ENCODE measurements at places on chromosomes 12 and 14.

GRCh38 chr12:25332143-25332542 is 81.4 kb upstream of the KRAS start:
- DNase-seq, result no peak

DNA sequence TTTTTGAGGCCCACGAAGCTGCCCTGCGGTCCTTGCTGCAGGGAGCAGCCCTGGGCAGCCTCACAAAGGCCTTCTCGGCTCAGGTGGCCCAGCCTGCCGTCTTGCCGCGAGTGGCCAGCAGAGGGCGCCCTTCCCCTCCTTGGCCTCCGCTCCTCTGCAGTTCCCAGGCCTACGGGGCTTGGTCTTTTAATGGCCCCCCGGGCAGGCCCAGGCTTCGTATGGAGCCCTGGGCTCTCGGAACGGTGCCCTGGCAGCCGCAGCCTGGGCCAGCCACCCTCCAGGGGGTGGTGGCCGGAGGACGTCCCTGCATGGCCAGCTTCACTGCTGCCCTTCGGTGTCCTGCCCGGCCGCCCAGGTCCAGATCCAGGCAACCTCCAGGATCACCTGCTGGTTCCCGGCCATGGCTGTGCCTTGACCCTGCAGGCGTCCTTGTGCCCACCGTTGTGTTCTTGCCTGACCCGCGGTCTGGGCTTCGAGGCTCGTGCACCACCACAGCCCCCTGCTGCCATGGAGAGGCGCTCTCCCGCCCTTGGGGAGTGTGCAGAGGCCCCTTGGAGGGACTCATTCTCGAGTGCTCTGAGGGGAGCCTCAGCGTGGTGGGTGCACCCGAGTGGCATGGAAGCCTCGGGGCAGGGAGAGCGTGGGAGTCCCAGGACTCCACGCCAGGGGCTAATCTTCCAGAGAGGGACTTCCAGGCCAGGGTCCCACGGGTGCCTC is 9.4 kb downstream of the ASPG start:
- peak; percentile 69 for DNase-seq

DNA sequence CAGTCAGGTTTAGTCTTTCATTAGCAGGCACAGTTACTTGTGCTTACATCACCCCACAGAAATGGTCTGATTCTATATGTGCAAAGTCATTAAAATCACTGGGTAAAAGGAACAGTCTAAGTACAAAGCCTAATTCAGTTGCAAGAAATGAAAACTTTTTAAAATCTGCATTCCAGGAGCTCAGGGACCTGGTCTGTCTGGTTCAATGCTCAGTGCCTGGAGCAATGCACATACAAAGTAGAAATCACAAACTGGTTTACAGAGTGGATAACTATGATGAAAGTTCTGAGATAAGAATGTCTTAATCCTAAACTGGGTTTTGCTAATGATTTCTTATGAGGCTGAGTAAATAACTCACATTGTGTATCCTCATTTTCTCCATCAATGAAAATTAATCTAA is 28.7 kb downstream of the LMNTD1 start:
- no peak for DNase-seq

DNA sequence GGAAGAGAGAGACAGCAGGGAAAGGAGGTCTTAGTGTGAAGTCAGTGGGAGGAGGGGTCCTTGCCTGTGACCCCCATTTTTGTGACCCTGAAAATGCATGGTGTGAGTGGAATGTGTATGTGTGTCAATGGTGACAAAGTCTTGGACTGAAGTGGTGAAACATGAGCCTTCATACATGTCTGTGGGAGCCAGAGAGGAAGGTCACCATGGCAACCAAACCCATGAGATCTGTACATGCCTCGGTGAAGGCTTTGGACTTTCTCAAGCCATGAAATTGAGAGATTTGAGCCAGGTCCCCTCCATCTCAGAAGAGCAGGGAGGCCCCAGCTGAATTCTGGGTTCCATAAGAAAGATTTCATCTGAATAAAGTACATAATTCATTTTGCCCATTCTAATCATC is 108.7 kb downstream of the TTC8 start:
- no peak for DNase-seq

DNA sequence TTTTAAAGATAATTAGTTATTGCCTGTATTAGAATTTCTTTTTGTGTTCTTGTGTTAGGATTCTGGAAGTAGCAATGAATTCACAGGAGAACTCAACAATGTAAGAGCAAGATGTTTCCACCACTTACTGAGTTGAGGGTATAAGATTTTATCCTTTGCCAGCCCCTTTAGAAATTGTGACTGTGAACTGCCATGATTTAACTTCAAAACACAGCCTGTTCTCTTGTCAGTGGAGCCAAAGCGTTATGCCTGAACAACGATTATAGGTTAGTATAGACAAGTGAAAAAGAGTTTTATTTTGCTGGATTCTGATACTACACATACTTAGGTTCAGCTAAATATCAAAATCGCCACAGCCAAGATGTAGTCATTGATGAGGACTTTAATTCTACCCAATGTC is 101.6 kb downstream of the CRADD start:
- no peak for DNase-seq

- no peak for DNase-seq
These were observed 1.2 kb upstream of the NEK9 start for GRCh38 chr14:75127903-75128595.

GRCh38 chr12:102916252-102917025 is 605 bp downstream of the PAH start:
- DNase-seq, result no peak

DNA sequence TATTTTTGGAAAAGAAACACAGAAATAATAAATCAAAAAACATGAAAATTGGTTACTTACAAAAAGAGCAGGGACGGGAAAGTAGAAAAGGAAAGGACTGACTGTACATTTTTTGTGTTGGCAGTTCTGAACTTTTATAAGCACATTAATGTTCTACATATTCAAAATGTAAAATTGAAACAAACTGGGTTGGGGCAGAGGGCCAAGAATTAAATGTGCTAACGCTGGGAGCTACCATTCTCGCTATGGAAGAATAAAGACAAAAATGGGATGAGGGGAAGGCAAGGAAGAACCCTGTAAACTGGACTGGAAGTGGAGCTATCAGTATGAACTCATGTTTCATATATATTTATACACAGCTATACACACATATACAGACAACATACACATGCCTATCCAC is 24.5 kb downstream of the ATP2B1 start:
- no peak for DNase-seq

GRCh38 chr12:85803231-85803630 is 33.0 kb downstream of the RASSF9 start:
- DNase-seq, result no peak

DNA sequence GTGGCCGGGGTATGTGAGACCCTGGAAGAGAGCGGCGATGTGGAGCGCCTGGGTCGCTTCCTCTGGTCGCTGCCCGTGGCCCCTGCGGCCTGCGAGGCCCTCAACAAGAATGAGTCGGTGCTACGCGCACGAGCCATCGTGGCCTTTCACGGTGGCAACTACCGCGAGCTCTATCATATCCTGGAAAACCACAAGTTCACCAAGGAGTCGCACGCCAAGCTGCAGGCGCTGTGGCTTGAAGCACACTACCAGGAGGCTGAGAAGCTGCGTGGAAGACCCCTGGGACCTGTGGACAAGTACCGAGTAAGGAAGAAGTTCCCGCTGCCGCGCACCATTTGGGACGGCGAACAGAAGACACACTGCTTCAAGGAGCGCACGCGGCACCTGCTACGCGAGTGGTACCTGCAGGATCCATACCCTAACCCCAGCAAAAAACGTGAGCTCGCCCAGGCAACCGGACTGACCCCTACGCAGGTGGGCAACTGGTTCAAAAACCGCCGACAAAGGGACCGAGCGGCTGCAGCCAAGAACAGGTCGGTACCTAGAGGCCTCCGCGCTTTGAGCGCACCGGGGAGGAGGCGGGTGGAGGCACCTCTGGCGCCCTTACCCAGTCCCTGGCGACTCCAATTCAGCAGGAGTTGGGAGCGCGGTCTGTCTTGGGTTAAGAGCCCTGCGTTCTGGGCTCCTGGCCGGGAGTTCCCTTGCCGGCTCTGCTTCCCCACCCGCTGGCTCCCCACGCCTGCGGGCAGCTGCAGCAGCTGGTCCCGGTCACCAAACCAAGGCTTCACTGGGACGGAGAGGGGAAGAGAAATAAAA is 700 bp downstream of the SIX6 start:
- no peak for DNase-seq

All from DND-41 (cell line).